ENCODE measurements at places on chromosomes 6 and 20.

- DNase-seq = no peak
Observed at GRCh38 chr6:20434766-20435165, 33.1 kb downstream of the E2F3 start.

DNA sequence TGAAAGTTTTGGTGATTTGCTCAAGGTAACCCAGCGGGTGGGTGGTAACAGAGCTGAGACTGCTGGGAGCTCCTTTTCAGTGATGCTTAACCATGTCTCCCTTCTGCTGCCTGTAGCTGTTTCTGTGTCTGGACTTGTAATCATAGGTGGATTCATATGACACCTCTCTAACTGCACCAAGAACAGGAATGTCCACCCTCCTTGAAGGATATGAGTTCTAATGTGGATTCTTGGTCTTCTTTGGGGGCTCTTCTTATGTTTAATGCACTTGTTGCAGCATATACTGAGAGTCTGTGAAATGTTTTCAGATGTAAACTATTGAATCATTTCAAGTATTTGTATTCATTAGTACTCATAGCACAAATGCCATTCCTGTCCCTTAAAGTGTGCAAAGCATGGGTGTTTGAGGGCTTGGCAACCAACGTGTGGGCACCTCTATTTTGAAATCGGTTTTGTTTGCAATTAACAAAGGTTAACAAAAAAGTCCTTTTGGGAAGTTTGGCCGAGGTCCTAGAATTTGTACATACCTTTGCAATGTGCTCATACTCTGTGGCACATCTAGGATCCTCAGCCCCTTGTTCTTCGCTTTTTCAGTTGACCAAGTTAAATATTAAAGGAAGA is 138.0 kb downstream of the SOX4 start:
- no peak for DNase-seq

DNA sequence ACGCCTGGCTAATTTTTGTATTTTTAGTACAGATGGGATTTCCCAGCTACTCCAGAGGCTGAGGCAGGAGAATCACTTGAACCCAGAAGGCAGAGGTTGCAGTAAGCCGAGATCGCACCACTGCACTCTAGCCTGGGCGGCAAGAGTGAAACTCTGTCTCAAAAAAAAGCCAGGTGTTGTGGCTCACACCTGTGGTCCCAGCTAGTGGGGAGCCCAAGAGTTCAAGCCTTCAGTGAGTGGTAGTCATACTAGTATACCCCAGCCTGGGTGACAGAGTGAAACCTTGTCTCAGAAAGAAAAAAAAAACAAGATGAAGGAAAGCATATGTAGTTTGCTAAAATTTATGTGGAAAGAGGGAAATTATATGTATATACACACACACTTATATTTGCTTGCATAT is 20.0 kb upstream of the POU5F1 start:
- DNase-seq = no peak

GRCh38 chr20:44781118-44781517 is 29.2 kb downstream of the RIMS4 start:
- DNase-seq = no peak
